Adrenal gland (tissue), 19 donors: ENCODE measurements at places on chromosomes 5 and 9. TPM values are rescaled to one million over a fixed set of nuclear protein-coding genes. Genes with fewer than 3 reads are reported as not detected.

- DNase-seq, result no peak
- no peaks in the 10 kb centered on the region for H3K36me3 ChIP-seq
- peak overlapping the region; percentile 55 for H3K27ac ChIP-seq
- H3K4me3 ChIP-seq, result no peak overlapping the region
- no peaks in the 10 kb centered on the region for H3K27me3 ChIP-seq
These were observed 44.8 kb upstream of the RNU6ATAC start for GRCh38 chr9:134208981-134209725.

GRCh38 chr9:114207034-114207810, 51.9 kb downstream of the COL27A1 start:
- no peak for DNase-seq
- no peaks in the 10 kb centered on the region for H3K4me1 ChIP-seq
- no peaks in the 10 kb centered on the region for H3K27me3 ChIP-seq
- H3K27ac ChIP-seq, result no peak overlapping the region
- H3K4me3 ChIP-seq, result no peak overlapping the region

DNA sequence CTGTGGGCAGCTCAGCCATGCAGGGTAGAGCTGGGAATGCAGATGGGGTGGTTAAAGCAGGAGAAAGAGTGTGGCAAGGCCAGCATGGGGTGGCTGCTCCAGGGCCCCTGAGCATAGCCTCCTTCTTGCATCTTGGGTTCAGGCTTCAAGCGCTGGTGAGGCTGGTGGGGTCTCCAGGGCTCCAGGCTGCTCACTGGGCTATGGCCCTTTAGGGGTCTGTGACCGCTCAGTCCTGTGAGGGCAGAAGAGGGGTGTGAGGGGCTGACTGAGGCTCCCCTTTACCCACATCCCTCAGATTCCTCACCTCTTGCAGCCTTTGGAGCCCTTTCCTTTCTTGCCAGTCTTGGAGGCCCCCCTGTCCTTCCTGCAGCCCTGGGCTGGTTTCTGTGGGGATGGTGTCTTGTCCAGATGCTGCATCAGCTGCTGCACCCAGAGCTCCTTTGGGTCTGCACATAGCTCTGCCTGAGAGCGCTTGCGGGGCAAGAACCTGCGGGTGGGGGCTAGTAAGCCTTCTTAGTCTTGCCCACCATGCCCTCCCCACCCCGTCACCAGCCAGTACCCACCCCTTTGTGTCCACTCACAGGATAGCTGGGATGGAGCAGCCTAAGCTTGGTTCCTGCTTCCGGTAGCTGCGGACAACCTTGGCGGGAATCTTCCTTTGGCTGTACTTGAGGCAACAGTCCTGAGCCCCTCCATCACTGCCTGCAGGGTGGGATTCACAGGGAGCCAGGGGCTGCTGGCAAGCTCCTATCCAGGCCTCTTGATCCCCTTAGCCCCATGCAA, 549 bp downstream of the CCL21 start:
- no peaks in the 10 kb centered on the region for H3K4me1 ChIP-seq
- H3K27ac ChIP-seq, result no peak overlapping the region
- no peaks in the 10 kb centered on the region for H3K36me3 ChIP-seq
- H3K27me3 ChIP-seq, result no peaks in the 10 kb centered on the region

DNA sequence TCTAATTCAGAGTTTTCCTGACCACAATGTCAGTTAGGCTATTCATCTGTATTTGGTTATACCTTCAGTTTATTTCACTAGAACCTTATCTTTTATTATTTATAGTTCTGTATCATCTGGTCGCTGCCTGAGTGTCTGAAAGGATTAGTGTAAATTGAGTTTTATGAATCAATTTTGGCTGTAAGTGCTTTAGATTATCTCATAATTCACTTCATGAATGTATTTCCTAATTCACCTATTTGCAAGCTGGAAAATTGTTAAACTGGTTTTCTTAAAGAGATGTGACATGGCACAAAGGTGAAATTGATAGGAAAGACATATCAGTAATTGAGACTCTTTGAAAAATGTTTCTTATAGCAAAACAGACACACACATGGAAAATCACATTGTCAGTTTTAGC, 242.4 kb upstream of the ACO1 start:
- no peak overlapping the region for H3K4me3 ChIP-seq
- H3K27ac ChIP-seq, result no peak overlapping the region
- no peaks in the 10 kb centered on the region for H3K27me3 ChIP-seq
- H3K4me1 ChIP-seq, result no peaks in the 10 kb centered on the region
- H3K36me3 ChIP-seq, result no peaks in the 10 kb centered on the region
- no peak for DNase-seq

- H3K36me3 ChIP-seq, result no peaks in the 10 kb centered on the region
- H3K27me3 ChIP-seq, result no peaks in the 10 kb centered on the region
- H3K4me1 ChIP-seq, result peaks cover 30% of the 10 kb centered on the region
- H3K4me3 ChIP-seq, result peak overlapping the region; percentile 79
- DNase-seq, result peak; percentile 56
- H3K27ac ChIP-seq, result peak overlapping the region; percentile 92
These were observed 1.4 kb downstream of the ZSWIM6 start for GRCh38 chr5:61333321-61333953.

The TEX48 gene
- polyA plus RNA-seq, result not detected
